ENCODE measurements at places on chromosomes 5 and 9.

DNA sequence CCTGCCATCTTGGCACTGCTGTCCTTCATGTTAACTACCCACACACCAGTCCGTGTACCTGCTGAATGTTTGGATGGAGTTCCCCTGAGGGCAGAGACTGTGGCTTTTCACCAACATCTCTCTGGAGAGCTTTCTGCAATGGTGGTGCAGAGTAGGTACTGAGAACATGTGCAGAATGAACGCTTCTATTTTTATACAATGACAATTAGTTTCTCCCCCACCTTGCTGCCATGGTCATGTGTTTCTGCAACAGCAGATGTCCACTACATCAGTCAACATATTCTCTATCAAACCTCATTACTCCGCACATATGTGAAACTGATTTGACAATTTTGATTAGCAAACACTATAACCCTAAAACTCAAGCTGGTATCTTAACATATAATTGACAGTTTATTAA lies 14.5 kb downstream of the PTCH1 start:
- no peak for DNase-seq

- DNase-seq: no peak
Measured at GRCh38 chr9:109499093-109499630, 1.1 kb upstream of the PTPN3 start.

DNA sequence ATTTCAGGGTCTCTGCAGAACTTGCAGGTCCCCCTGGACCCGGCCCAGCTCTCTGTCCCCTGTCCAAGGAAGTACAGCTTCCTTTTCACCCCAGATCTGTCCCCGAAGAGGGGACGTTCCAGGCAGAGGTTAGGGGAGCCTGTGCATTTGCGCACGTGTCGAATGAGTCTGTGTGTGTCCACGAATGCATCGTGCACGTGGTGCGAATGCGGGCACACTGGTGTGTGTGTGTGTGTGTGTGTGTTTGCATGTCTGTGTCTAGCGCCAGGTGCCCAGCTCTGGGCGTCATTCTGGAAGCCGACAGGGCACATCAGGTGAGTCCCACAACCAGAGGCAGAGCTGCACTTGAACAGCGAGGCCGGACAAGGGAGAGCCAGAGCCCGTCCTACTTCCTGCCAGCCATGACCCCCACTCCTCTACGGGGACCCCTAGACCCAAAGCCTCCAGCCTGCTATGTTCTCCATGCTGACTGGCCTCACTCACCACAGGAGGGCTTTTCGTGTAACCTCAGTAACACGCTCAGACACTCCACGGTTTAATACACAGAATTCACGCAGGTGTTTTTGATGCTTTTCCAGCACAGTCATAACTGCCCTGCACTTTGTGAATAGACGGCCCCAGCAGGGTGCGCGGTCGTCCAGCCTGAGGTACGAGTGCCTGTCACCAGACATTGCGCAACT lies 41.3 kb upstream of the CACNA1B start:
- no peak for DNase-seq

GRCh38 chr5:118491351-118491750 lies 497.0 kb downstream of the DTWD2 start:
- no peak for DNase-seq

DNA sequence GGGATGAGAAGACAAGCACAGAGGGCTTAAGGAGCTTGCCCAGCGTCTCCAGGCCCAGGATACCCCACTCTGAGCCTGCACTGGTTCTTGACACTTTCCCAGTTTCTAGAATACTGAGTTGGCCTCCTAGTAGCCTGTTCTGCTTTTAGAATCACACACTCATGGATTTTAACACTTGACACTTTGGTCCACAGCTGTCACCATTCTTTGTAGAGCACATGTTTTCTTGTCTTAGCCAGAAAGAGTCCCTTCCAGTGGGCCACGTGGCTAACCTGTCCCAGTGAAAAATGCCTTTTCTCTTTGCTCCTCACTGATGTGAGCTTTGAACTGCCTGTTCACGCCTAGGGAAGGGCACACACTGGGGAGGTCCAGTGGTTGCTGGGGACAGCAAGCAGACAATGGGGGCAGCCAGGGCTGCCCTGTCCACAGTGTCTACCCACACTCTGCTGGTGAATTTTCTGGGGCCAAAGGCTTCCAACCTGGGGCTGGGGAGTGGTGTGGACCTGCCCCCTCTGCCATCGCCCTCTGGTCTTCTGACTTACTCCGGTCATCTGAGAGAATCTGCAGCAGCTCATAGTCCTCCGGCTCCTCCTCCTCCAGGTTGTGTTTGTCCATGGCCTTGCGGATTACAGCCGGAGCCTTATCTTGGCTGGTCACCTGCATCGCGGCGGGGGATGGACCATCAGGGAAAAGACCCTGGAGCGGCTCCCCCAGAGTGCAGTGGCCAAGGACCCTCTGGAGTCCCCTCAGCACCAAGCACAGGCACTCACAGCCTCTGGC lies 21.1 kb downstream of the RALGDS start:
- DNase-seq: no peak

All from esophagus squamous epithelium (tissue), 5 donors.